ENCODE measurements at places on chromosomes 11 and 22. TPM values are rescaled to one million over a fixed set of nuclear protein-coding genes. Genes with fewer than 3 reads are reported as not detected.

The LMNTD2 gene
- total RNA-seq, result 0.88 TPM

The POU2AF3 gene
- 0.68 TPM for total RNA-seq

The TRIM51 gene
- total RNA-seq, result not detected

The NFAM1 gene
- total RNA-seq, result 6.6 TPM

The HTR3A gene
- total RNA-seq, result not detected

The SLC22A12 gene
- not detected for total RNA-seq

The SLC25A45 gene
- 6.6 TPM for total RNA-seq

The DUSP8 gene
- 2.3 TPM for total RNA-seq

The C11orf86 gene
- total RNA-seq, result not detected

The KCNJ11 gene
- 0.66 TPM for total RNA-seq
